Stimulated activated CD4-positive, alpha-beta T cell treated with anti-CD3 and anti-CD28 coated beads, Interleukin-12 subunit alpha, Interleukin-12 subunit beta, amount 100 ng/mL, for 4 hours (primary cell): ENCODE measurements at places on chromosomes 4 and X.

DNA sequence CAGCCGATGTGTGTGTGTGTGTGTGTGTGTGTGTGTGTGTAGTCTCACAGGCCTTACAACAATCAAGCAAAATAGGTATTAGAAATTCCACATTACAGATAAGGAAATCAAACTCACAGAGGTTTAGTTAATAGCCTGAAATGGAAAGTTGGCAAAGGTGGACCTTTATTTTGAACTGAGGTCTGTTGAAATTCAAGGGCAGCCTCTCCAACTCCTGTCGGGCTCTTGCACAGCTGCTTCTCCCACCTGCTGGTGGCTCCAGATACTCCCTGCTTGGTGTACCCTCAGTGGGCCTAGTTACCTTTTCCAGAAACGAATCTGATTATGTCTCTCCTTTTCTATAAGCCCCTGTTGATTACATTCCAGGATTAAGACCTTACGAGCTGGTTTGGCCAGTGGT, 195.9 kb downstream of the MGST2 start:
- no peak for DNase-seq

DNA sequence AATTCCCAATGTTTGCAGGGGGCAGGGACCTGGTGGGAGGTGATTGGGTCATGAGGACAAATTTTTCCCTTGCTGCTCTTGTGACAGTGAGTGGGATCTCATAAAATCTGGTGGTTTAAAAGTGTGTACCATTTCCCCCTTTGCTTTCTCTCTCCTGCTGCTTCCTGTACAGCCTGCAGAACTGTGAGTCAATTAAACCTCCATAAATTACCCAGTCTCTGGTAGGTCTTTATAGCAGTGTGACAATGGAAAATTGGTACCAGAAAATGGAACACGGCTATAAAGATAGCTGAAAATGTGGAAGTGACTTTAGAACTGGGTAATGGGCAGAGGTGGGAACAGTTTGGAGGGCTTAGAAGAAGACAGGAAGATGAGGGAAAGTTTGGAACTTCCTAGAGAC, 108.7 kb upstream of the NPFFR2 start:
- no peak for DNase-seq

- no peak for DNase-seq
Observed at GRCh38 chr4:134078230-134078914, 123.2 kb downstream of the PABPC4L start.

DNA sequence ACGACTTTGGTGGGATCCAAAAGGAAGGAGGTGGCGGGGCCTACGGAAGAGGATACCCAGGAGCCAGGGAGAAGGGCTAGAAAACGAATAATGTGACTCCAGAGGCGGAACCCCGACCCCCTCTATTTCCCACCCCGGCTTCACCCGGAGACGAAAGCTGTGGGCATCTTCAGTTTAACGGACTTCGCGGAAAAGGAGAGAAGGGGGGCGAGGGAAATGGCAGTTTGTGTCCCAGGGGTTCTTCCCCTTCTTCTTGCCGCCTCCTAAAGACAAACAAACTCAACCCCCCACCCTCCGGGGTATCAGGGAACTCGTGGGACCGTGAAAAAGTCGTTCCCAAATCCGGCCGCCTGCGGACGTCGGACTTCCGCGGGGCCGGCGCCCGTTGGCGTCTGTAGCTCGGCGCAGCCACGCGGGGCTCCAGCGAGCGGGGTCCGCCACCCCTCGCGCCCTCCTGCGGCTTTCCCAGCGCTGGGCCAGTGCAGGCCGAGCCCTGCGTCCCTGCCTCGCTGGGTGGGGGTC, 3.6 kb upstream of the LEF1 start:
- DNase-seq, result peak; percentile 39

DNA sequence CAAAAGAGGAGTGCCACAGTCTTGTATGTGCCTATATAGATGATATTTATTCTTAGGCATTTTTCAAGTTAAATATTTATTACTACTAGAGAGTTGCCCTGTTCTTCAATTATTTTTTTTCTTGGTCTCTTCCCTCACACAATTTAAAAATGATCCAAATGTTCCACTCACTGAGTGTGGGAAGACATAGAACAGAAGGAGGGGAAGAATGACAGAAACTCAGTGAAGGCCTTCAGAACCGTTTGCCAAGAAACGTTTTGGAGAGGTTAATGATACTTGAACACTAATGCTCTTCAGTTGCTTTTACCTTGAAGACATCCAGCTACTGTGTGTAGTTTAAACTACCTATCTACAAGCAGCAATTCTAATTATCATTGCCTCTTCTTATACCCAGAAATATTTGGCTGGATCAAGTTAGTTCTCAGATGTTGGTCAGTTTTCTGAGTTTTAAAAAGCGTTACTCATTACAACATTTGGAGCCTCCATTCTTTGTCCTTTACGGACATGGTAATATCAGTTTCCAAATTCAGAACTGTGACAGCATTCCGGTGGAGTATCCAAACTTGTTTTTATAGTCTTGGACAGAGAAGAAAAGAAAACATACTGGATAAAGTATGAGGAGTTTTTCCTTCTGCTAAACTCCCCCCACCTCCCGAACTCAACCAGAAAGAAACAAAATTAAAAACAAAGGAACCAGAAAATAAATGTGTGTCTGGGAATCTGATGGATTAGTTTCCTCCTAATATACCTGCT, 389.7 kb downstream of the SPRY1 start:
- DNase-seq, result no peak

- DNase-seq, result no peak
Observed at GRCh38 chrX:7139202-7140081, 8.1 kb upstream of the STS start.

GRCh38 chr4:1421657-1422056, 15.4 kb upstream of the NKX1-1 start:
- no peak for DNase-seq

DNA sequence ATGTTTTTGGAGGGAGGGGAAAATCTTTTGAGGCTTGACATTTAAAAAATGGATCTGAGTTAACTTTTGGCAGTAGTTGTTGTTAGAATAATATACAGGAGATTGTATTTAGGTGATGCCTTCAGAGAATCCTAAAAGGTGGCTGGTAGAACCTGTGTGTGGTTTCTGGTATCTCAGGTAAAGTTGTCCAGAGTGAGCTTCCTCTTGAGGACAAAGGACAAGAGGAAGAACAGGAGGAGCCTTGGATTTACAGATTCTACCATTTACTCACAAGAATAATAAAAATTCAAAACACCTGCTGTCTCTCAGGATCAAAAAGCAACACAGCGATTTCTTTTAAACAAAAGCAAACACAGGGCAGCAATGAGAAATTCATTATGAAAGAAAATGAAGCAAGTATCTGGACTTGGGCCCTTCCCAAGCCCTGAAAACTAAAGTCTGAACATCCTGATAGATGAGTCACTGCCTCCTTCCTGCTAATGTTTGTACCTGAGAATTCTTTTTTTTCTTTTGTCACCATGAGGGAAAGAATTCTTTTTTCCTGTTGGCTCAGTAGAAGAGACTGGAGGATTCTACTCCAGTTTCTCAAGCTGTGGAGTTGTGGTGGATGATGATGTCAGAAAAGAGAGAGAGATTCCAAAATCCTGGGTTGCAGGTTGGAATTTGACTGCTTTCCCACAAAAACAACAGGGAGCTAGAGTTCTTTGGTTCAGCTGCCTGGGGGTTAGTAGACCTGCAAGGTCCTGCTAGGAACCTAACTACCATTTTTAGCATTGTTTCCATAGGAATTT, 31.5 kb upstream of the RAPGEF2 start:
- DNase-seq, result no peak

DNA sequence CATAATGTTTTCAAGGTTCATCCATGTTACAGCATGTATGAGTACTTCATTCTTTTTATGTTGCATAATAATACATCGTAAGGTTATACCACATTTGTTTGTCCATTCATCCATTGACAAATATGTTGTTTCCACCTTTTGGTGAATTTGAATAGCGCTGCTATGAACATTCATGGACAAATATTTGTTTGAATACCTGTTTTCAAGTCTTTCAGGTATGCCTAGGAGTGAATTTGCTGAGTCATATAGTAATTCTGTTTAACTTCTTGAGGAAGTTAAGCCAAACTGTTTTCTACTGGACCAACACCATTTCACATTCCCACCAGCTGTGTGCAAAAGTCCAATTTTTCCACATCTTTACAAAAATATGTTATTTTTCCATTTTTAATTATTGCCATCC, 31.5 kb downstream of the IRS4 start:
- DNase-seq, result no peak

- DNase-seq, result no peak
Observed at GRCh38 chr4:187158003-187158402, 434.3 kb upstream of the FAT1 start.

- no peak for DNase-seq
Observed at GRCh38 chr4:185567381-185568376, 32.4 kb upstream of the PDLIM3 start.

DNA sequence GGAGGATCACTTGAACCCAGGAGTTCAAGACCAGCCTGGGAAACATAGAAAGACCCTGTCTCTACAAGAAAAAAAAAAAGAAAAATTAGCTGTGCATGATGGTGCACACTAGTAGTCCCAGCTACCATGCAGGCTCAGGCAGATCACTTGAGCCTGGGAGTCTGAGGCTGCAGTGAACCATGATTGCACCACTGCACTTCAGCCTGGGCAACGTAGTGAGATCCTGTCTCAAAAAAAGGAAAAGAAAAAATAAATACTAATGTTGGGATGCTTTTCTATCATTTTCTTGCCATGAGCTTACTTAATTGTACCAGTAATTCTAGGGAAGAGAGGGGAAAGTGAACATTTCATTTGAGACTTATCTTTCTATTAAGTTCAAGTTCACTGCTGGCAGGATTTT, 19.8 kb downstream of the DCUN1D4 start:
- no peak for DNase-seq

DNA sequence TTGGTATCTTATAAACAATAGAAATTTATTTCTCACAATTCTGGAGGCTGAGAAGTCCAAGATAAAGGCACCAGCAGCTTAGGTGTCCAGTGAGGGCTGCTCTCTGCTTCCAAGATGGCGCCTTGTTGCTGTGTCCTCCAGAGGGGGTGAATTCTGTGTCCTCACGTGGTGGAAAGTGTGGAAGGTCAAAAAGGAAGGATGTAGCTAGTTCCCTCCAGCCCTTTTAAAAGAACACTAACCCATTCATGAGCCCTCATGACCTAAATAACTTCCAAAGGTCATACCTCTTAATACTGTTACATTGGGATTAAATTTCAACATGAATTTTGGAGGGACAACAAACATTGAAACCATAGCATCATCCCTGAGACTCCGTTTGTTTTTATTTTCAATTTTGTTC, 48.8 kb downstream of the ZNF81 start:
- DNase-seq, result no peak

GRCh38 chr4:36677874-36678273, 396.5 kb downstream of the DTHD1 start:
- DNase-seq, result no peak

DNA sequence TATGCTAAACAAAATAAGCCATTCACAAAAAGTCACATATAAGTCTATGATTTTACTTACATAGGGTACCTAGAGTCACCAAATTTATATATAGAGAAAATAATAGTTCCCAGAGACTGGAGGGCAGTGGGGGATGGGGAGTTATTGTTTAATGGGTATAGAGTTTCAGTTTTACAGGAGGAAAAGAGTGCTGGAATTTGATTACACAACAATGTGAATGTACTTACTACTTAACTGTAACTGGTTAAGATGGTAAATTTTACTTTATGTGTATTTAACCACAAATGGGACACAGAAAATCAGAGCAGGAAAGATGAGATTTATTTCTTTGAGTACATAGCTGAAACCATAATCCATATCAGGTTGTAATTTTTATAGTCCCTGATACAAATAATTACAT, 144.4 kb downstream of the TMA16 start:
- DNase-seq, result no peak

GRCh38 chrX:137212078-137212632, 178.4 kb upstream of the GPR101 start:
- no peak for DNase-seq

DNA sequence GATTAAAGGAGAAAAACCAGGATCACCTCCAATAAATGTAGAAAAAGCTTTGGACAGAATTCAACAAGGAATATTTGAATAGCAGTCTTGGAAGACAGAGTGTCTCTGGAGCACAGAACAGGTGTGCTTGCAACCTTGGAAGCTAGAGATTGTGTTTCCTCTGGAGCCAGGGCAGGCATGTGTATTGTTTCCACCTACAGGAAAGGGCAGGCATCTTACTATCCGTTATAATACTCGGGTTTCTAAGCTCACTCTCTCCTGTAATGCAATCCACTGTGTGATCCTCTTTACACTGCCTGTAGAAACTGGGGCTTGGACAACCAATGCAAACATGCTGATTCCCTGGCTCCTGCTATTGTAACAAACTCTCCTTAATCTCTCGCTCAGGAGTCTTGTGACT, 14.4 kb downstream of the CCDC110 start:
- no peak for DNase-seq

GRCh38 chr4:81622028-81622427, 150.3 kb upstream of the RASGEF1B start:
- DNase-seq, result no peak

- DNase-seq, result no peak
Observed at GRCh38 chr4:77415689-77416088, 189.9 kb upstream of the CXCL13 start.

DNA sequence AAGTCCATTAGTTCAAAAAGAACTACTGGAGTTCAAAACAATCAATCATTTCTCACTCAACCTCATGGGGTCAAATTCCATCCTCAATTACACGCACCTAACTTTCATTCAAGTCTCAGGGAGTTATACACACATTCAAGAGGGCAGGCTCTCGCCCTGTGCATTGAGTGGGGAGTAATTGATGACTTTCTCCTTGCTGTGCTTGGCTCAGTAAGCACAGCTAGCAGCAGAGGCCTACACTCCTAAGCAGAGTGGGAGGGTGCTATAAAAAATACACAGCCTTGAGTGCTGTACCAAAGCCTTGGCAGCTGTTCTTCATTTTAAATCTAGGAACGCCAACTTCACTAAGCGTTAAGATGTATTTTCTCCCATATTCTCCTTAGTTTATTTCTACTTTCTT, 958.3 kb upstream of the ADGRL3 start:
- DNase-seq, result no peak

DNA sequence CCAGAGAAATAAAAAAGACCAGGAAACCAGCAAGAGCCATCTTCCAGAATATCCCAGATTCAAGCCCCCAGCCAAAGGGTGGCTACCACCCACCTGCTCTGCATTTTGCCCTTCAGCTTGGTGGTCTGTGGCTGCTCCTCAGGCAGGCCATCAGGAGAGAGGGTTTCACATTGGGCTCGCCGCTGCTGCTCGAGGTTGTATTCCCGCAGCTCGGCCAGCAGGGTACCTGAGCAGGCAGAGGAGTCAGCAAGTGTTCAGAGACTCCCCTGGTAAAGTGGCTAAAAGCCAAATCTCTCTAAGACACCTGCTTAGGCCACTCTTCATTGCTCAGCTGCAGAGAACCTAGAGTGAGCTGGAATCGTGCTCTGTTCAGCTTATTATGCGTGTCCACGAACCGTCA, 110.8 kb upstream of the HSD17B10 start:
- no peak for DNase-seq

- DNase-seq, result no peak
Observed at GRCh38 chr4:24322995-24323394, 261.4 kb downstream of the DHX15 start.
